ENCODE measurements at places on chromosomes 12 and 14.

DNA sequence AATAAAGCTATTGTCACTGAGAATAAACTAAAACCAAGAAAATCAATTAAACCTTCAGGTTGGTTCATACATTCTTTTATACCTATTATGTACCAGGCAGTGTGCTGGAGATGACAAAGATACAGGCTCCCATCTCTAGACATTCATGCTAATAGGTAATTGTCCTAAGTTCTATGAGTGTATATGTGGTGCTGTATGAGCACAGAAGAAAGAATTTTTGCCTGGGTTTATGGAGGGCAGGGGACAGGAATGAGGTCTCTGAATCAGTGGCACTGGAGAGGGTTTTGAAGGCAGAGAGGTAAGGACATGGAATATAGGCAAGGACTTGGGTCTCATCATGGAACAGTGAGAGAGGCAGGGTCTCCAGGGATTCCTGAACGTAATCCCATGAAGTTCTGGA is 38.7 kb downstream of the MAP1LC3B2 start:
- DNase-seq = no peak

- DNase-seq = no peak
Measured at GRCh38 chr12:123595729-123596128, 6.2 kb upstream of the DDX55 start.

DNA sequence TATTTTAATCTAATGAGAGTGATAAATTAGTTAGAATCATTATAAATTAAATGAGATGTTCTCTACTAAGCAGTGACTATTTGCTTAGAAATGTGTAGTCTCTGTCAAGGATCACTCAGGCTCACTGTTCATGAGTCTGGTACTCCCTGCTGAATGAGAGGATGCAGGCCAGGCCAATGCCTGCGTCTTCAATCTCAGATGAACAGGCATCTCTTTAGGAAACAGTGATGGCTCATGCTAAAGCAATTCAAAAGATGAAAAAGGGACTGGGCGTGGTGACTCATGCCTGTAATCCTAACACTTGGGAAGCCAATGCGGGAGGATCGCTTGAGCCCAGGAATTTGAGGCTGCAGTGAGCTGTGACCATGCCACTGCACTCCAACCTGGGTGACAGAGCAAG is 106.8 kb downstream of the ZFC3H1 start:
- DNase-seq = no peak

DNA sequence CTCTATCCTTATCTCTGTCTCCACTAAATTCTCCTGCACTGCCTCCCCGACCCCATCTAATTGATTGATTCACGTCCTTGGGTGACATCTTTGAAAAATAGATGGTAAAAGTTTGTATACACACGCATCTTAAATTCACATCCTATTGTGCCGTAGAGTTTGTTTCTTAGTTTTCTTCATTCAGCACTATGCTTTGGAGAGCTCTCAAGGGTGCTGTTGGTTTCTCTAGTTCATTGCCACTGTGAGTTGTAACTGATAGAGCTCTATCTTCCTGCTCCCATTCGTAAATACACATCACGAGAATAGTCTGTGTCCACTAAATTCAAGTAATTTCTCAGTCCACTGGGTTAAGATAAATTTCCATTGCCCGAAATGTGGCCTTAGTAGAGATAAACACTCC is 1537.4 kb downstream of the AACS start:
- DNase-seq = no peak

DNA sequence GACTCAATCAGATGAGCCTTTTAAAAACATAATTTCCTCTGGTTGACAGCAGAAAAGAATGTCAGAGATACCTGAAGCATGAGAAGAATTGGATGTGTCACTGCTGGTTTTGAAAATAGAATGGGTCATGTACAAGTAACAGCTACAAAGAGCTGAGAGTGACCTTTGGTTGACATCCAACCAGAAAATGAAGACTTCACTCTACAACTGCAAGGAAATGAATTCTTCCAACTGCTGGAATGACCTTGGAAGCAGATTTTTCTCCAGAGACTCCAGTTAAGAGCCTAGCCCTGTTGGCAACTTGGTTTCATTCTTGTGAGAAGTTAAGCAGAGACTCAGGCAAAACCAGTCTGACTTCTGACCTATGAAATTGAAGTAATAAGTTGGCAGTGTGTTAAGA is 505.9 kb downstream of the SLC16A7 start:
- DNase-seq = no peak

GRCh38 chr14:64800000-64800399 is 79.7 kb downstream of the SPTB start:
- no peak for DNase-seq

- no peak for DNase-seq
Measured at GRCh38 chr12:112557951-112558630, 139.3 kb downstream of the PTPN11 start.

GRCh38 chr14:60245380-60246177 is 3.4 kb upstream of the PPM1A start:
- no peak for DNase-seq

- no peak for DNase-seq
Measured at GRCh38 chr12:105319691-105320209, 10.7 kb upstream of the C12orf75 start.

DNA sequence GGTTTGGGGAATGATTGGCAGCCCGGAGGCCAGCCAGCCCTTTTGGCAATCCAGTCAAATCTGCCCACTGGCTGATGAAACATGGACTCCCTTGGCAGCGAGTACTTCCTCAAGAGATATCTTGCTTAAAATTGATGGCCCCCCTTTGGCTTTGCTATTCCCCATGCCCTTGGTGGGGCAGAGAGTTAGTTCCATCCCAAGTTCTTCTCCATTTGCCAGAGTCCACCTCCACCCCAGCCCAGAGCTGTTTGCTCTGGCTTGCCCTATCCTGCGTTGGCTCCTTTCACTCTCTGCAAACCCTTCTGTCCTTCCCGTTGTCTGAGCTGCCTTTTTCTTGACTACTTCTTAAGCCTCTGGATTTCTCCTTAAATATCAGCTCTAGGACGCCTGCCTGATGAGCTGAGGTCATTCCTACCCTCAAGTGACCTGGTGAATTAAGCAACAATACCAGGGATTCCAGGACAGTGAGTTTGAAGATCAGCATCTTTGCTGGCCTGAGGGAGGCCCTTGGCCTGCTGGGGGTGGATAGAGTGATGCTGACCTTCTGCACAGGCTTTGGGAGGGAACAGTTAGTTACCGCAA is 212.0 kb downstream of the CACNA1C start:
- no peak for DNase-seq

GRCh38 chr12:121579190-121579791 is 1.5 kb downstream of the KDM2B start:
- peak; percentile 32 for DNase-seq

DNA sequence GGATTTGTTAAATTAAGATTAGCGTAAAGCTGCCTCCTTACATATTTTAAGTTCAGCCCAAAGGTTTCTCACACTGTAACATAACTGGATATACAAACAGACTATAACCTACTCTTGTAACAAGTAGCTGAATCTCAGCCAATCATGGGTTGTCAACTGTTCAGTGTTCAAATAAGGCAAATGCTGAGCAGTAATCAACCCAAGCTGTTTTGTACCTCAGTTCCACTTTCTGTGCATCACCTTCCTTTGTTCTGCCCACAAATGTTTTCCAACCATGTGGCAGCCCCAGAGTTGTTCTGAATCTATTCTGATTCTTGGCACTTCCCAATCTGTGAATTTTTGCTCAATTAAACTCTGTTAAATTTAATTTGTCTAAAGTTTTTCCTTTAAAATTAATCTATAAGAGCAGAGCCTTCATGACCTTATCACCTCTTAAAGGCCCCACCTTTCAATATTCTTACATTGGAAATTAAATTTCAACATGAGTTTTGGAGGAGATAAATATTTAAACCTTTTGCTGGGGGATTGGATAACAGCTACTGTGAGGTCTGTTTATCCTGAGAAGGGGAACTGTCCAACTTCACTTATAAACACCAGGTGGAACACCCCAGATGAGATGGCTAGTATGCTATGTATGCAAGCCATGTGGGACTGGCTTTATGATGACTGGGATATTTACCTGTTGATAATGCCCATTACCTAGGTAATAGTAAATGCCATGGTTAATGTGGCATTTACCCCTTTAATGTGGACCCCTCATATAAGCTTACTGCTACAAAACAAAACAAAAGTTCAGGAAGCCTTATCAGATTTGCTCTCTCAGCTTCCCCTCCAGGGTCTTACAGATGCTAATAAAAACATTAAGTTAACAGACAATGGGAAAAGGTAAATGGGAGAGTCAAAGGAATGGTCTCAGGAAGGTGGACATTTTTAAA is 42.2 kb upstream of the ARID2 start:
- no peak for DNase-seq

DNA sequence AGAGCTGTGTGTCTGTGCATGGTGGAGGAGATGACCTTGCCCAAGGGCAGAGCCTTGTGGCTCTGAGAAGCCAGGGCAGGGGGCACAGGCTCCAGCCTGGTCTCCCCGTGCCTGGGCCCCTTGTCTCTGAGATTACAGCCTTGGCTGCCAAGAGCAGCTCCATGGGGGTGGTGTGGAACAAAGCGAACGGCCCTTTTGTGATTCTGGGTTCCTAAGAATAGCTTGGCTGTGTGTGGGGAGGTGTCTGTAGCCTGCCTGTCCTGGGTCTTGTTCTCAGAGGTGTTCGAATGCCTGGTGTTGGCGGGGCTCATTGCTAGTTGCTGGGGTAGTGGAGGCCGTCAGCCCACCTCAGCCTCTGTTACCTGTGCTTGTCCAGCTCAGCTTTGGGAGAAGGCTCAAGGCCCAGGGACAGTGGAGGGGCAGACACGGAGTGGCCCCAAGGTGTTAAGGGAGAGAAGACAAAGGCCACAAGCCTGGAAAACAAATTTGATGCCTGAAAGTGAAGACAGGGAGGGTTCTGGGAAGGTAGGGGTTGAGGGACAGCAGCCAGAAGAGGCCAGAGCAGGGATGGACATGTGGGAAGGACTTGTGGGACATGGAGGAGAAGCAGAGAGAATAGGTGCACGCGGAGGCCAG is 7.4 kb upstream of the MYH7 start:
- no peak for DNase-seq

DNA sequence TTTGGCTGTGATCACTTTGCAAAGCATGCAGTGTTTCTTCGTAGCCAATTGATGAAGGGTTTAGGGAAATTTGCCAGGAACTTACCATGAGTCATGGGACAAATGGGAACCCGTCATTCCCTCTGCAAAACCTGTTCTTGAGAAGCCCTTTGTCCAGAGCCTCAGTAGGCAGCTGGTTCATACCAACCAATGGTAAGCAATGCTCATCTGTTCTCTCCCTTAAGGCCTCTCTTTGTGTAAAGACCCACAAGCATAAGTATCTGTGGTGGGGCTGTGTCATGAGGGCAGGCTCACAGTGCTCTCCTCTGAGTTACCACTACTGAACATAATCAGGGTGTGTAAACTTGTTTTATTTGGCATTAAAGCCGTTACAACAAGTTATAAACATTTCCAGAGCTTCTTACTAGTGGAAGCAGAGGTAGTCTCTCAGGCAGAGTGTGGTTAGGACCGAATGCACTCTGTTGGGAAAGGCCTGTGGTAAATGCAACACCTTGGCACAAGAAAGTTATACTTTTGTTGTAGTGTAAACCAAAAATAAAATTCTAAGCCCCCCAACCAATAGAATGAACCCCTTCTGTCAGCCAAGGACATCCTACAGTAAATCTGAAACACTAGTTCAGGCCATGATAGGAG is 119.8 kb downstream of the SINHCAF start:
- DNase-seq = no peak

DNA sequence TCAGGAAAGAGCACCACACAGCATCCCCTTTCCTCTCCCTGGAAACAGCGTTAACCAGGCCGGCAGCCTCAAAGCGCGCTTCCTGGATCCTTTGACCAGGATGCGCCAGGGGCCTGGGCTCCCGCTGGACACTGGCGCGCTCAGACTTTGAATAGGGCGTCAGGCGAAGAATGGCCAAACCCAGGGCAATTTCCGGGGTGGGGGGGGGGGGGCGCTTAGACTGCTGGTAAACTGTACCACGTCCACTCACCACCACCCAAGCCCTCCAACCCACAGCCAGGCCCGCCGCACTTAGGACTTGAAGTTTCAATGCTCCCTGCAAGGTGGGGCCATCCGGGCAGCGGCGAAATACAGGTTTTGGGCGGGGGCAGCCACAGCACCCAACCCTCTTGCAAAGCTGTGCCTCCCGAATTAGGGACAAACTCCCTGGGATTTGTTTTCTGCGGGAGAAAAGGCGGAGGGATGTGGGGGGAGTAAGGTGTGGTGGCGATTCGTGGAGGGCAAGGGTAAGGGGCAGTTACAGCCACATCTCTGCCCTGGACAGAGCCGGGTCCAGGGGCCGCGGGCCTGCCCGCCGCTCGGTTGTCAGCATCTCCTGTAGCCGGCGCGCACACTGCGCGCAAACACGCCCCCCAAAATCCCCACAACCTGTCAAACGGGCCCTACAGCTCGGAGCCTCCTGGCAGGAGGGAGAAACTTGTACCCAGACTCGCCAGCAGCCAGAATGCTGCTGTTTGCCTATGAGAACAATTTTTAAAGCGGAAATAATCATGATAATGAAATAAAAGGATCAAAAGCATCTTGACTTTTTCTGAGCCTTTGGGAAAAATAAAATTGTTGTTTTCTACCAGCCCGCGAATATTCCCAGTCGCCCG is 958 bp downstream of the RTN1 start:
- no peak for DNase-seq

- DNase-seq = no peak
Measured at GRCh38 chr12:34346372-34347034, 324.2 kb downstream of the ALG10 start.

GRCh38 chr14:75280831-75281653 is 2.4 kb downstream of the FOS start:
- peak; percentile 31 for DNase-seq

- DNase-seq = no peak
Measured at GRCh38 chr12:2854669-2855453, 2.0 kb downstream of the TEX52 start.

DNA sequence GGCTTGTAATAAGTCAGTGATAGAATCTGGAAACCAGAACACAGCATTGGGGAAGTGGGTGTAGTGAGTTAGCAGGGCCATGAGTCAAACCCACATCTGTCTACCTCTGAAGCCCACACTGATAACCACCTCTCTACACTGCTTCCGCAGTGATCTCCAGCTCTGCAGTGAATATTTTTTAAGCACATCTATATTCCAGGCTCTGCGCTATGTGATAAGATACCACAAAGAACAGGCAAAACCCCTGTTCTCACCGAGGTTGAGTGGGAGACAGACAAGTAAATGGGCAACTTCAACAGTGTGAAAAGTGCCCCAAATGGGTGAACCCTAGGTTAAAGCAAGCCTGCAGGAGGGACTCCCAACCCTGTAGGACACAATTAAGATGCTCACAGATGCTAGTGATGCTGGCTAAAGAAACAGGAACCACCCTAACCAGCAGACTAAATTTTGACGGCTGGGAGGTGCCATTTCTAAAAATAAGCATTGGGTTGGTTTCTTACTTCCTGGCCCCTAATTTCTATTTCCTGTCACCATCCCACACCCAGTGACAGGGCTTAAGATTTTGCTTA is 375.0 kb downstream of the DPF3 start:
- no peak for DNase-seq

GRCh38 chr12:75457191-75457590 is 23.4 kb upstream of the GLIPR1 start:
- no peak for DNase-seq

Data from T-helper 17 cell (primary cell).